ENCODE measurements at places on chromosomes 16 and 17.

GRCh38 chr17:62705778-62706597, 78.5 kb downstream of the MRC2 start:
- no peak for DNase-seq

- DNase-seq: no peak
These were observed 42.2 kb downstream of the WWP2 start for GRCh38 chr16:69804297-69804696.

DNA sequence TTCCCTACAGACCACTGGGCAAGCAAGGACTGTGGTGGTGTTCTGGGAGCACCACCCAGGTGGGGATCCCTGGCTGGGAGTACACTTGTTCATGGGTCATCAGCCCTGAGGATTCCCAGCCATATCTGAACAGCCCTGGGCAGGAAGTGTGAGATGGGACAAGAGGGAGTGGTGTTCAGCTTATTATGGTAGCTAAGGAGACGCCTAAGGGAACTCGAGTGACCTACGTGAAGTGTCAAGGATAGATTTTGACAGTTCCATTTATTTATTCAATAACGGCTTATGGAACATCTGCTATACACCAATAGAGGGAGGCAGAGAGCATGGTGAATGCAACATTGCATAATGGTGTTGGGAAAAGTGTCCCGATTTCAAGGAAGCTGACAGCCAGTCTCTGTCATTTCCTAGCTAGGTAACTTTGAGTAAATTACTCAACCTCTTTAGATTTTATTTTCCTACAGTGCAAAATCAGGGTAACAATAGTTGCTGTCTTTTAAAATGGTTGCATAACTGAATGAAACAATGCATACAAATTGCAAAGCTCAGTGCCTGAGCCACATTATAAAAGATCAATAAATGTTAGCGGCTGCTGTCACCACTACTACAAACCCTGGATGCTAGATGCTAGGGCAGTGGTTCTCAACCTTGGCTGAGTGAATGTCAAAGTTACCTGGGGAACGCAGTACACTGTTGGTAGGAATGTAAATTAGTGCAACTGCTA, 534.1 kb downstream of the GRIN2A start:
- DNase-seq: peak; percentile 17

DNA sequence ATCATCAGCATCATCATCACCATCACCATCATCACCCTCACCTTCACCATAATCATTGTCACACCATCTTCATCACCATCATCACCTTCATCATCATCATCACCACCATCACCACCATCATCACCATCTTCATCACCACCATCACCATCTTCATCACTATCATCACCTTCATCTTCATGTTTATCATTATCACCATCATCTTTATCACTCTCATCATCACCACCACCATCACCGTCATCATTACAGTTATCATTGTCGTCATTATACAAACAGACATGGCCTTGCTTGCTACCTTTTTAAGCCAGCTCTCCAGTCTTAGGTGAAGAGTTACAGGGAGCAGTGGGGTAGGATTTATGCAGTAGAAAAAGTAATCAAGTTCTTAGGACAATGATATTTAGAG, 114.9 kb downstream of the IRF8 start:
- no peak for DNase-seq

DNA sequence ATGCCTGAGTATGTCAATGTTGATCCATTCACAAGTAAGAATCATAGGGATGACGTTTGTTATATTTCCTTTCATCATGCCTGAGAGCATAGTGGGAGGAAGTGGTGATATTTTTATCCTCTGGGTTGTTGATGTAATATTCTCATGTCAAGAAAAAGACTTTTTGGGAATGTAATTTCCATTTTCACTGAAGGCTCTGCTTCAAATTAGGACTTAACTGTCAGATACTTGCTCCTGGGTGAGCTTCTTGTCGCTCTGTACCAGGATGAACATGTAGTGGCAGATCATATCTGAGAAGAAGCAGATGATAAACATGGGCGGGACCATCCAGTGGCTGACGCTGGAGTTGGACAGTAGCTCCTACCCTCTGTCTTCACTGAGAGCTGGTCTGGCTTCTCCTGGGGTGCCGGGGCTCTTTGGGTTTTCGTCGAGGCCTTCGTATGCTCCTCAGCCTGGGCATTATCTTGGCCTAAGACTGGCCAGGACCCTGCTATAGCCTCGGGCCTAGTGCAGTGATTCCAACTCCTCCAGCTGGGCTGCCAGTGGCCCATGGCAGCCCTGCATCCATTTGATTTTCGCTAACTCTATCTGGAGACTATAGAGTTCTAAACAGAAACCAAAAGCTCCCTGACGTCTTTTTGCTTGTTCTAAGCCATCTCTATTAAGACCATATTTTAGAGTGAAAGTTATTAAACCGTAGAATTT, 19.7 kb downstream of the CYB5B start:
- peak; percentile 38 for DNase-seq

GRCh38 chr16:55052348-55052734, 121.7 kb downstream of the IRX5 start:
- DNase-seq: no peak
